ENCODE measurements at places on chromosomes 13 and 19.

DNA sequence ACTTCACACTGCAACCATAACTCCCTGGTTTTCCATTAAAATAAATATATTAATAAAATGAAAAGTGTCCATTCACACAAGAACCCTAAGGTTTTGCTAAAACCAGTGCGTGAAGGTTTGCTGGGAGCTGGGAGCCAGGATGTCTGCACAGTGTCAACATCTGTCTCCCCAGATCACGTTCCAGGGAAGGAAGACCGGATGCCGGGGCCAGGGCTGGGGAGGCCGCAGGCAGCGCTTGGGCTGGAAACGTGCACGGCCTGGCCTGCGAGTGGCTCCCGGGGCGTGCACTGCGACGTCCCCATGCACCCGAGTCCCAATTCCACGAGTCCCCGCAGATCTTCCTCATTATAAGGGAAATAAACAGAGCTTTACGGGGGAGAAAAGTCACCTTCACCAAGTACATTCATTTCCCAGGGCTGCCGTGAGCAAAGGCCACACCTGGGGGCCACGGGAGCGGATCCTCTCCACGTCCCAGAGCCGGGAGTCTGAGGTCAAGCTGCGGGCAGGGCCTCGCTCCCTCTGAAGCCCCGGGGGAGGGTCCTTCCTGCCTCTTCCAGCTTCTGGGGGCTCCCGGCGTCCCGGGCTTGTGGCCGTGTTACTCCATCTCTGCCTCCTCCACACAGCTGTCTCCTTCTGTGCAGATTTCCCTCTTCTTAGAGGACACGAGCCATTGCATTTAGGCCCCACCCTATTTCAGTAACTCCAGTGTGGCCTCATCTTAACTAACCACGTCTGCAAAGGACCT, 12.8 kb downstream of the SHC2 start:
- DNase-seq: no peak

GRCh38 chr13:39345982-39346381, 257.0 kb downstream of the LHFPL6 start:
- no peak for DNase-seq

DNA sequence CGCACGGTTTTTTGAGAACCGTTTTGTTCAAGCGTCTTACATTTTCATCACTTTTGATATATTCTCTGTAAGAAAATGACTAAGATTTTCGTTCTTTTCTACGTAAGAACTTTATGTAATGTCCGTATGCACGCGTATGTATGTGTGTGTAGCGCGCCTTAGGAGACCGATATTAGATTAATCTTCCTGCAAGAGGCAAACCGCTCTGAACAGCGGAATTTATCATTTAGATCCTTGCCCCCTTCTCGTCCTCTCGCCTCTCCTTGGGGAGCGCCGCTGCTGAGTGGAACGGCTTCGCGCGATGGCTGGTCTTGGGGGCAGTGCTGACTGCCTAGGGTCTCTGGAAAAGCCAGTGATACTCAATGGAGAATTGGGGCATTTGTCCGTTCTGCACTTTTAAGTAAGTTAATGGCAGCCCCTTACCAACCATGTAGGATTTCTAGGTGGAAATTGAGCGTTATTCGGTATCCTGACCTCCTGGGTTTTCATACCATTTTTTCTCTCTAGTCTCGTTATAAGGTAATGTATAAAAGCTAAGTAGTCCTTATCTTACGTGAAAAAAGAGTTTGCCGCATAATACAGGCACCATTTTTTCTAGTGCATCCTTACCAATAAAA, 4.7 kb downstream of the MAB21L1 start:
- no peak for DNase-seq

GRCh38 chr13:73943137-73943964, 190.9 kb downstream of the KLF12 start:
- DNase-seq: no peak

DNA sequence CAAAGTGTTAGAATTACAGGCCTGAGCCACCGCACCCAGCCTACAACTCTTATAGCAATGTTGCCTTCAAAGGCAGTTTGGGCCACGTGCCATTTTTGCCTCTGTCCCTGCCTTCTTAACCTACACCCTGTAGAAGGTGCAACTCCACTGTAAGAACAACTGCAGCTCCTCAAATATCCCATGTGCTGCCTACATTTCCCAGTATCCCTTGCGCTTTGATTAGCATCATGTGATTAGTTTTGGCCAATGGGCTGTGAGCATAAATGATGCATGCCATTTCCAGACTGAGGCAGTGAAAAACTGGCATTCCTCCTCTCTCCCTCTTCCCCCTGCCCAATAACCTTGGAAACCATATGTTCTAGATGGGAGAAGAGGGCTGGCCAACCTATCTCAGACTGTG, 75.2 kb upstream of the MRI1 start:
- DNase-seq: no peak

DNA sequence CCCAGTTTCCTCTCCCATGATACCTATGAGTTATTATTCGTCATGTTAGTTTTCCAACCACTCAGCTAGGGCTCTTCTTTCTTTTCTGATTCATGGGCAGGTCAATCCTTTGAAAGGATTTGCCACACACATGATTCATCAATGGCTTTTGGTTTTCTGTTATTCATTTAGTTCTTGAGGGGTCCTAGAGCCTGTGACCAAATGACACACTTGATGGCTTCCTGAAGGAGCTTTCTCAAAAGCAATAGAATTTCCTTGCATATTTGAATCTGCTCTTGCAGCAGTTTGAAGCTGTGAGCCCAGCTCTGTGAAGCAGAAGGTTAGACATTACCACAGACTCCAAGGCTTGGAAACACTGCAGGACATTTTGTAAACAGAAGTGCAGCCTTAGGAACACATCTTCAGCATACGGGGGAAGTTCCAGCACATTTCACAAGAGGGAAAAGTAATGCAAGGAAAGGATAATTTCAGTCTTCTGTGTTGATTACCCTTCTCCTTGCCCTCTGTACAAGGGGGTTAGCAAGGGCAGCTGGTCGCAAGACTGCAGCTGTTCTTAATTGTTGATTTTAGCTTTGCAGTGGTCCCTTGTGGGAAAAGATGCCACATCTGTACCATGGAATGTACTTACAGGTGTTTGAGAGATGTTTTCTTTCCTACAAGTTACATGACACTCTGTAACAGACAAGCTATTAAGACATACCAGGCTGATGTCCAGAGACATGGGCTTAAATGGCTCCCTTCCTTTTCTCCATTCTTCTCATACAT, 338.6 kb downstream of the KCNRG start:
- no peak for DNase-seq

GRCh38 chr13:44507639-44508038, 68.5 kb downstream of the TSC22D1 start:
- no peak for DNase-seq

- no peak for DNase-seq
Observed at GRCh38 chr13:100350601-100351000, 238.0 kb downstream of the GGACT start.

GRCh38 chr13:60986301-60986700, 429.3 kb downstream of the PCDH20 start:
- no peak for DNase-seq

DNA sequence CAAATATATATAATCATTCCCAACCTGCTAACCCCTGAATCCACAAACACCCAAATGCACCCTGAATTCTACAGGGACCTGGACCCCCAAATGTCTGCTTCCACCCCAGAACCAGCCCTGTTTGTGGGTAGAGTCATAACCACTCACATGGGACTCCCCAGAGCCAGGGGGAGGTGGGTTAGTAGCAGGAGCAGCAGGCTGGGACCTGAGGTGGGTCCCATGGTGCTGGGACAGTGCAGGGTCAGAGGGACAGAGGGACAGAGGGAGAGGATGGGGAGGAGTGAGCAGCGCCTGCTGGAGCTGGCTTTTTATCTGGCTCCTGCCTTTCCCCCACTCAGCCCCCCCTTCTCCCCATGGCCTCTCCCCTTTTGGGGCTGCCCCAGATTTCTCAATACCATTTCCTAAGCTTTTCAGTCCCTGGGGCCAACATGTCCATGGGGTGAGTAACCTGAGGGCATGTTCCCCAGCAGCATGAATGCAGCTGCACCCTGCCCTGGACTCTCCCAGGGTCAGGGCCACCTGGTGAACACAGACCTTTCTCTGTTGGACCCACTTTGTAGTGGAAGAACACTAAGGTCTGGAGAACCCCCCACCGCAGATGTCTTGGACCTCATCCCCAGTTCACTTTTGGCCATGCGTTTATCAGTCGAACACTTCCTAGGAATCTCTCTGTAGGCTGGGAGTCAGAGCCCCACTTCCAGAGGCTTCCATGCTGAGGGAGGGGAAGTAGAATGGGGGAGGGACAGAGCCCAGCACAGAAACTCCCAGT, at the start of gene C3:
TSS of gene C3 (minus strand) at position 282 of the 769 bp plus-strand sequence. CDS start at position 221, 61 bp downstream.
- DNase-seq: no peak

- DNase-seq: no peak
Observed at GRCh38 chr19:18878858-18879578, 16.9 kb downstream of the CERS1 start.

- DNase-seq: no peak
Observed at GRCh38 chr13:109602356-109602755, 184.0 kb downstream of the IRS2 start.

- no peak for DNase-seq
Observed at GRCh38 chr19:13960863-13961784, 8.8 kb downstream of the DCAF15 start.

DNA sequence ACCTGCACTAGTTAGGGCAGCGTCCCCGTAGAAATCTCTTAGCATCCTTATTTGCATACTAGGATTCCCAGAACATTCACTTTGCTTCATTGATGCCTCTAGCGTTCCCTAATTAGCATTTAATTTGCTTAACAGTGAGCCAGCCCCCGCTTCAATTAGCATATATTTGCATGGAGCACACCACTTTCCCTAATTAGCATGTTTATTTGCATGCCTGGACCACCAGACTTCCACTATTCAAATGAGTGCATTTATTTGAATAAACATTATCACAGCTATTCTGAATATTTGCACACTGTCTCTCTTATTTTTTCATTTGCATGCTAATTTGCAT, 69.6 kb downstream of the RYR1 start:
- DNase-seq: no peak

DNA sequence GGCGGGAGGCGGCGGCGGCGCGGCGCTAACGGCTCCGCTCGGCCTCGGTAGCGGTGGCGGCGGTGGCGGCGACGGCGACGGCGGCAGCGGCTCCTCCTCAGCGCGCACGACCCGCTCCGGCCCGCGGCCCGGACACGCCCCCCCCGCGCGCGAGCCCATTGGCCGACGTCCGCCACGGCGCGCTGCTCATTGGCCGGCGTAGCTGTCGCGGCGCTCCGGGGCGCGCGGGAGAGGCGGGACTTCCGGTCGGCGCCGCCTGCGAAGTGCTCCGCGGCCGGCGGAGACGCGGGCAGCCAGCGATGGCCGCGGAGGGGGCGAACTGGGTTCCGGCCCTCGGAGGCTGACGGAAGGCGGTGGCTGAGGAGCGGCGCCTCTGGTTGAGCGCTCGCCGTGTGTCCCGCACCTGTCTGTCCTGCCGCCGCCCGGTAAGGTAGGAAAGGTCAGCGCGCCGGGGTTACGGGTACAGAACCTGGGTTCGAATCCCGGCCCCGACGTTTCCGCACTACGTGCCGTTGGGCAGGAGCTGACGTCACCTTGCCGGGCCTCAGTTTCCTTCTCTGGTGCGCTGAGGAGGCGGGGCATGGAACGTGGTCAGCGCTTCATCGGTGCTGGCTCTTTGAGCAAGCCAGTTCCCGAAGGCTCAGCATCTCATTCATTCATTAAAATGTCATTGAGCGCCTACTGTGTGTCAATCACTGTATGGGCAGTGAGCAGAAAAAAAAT, at the start of gene ELAVL1:
TSS of gene ELAVL1 (minus strand) at position 108 of the 723 bp plus-strand sequence. CDS start 13,826 bp downstream, outside the sequence.
- peak; percentile 85 for DNase-seq

GRCh38 chr19:10864538-10864899, 6.8 kb upstream of the CARM1 start:
- DNase-seq: peak; percentile 80
